ENCODE measurements at places on chromosomes 6 and 20.

GRCh38 chr6:16576451-16577368, 184.6 kb downstream of the ATXN1 start:
- DNase-seq, result no peak

DNA sequence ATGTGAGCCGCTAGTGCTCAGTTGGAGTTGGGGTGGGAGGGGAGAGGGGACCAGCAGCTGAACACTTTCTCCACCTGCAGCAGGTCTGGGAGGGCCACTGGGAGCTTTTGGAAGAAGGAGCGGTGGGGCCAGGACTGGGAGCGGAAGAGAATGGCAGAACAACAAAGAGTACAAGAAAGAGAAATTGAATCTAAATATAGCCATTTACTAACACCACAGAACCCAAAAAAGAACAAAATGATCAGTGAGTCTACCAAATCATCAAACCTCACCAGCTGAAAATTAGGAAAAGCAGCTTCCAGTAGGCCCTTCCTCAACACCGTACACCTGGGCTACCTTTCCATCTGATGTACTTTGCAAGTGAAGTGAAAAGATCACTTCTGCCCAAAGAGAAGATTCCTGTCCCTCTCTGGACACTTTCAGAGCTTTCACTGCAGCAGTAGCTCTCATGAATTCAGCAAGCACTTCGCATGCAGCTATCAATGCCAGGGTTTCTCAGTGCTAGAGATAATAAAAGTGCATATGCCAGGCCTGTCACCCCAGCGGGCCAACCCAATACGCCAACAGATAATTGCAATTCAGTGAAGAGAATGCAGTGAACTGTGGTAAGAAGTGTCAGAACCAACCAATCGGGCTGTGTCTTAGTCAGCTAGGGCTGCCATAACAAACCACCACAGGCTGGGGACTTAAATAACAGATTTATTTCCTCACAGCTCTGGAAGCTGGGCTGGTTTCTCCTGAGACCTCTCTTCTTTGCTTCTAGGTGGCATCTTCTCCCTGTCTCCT, 597 bp downstream of the LY86 start:
- no peak for DNase-seq

DNA sequence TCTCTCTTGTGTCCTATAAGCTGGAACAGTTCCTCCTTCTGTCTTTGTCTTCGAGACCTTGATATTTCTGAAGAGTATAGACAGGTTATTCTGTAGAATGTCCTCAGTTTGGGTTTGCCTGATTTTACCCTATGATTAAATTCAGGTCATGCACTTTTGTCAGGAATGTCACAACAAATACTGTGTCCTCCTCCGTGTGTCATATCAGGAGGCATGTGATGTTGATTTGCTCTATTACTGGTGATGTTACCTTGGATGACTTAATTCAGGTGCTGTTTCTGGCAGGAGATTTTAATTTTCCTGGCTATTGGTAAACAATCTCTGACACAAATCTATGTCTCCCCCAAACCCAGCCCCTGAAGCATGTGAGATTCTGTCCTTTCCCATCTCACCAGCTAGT, 33.3 kb upstream of the CHMP4B start:
- no peak for DNase-seq

- DNase-seq, result no peak
These were observed 600.4 kb upstream of the JAG1 start for GRCh38 chr20:11274141-11274594.
